ENCODE measurements at places on chromosomes 11 and 22. TPM values are rescaled to one million over a fixed set of nuclear protein-coding genes. Genes with fewer than 3 reads are reported as not detected.

ARHGAP8 gene
- not detected for total RNA-seq

MAJIN gene
- not detected for total RNA-seq

INPP5J gene
- 0.87 TPM for total RNA-seq

UBQLNL gene
- total RNA-seq, result not detected

TBCEL gene
- 11.1 TPM for total RNA-seq

MCHR1 gene
- total RNA-seq, result not detected

RHOD gene
- total RNA-seq, result not detected

RIMBP3B gene
- total RNA-seq, result 0.53 TPM

ANO5 gene
- 0.03 TPM for total RNA-seq

TMEM191B gene
- total RNA-seq, result 0.23 TPM

NLRP14 gene
- total RNA-seq, result not detected
